ENCODE measurements at places on chromosomes 11 and 22.
A peak's percentile ranks its signal among the peaks of the same experiment; 100 is the strongest.

DNA sequence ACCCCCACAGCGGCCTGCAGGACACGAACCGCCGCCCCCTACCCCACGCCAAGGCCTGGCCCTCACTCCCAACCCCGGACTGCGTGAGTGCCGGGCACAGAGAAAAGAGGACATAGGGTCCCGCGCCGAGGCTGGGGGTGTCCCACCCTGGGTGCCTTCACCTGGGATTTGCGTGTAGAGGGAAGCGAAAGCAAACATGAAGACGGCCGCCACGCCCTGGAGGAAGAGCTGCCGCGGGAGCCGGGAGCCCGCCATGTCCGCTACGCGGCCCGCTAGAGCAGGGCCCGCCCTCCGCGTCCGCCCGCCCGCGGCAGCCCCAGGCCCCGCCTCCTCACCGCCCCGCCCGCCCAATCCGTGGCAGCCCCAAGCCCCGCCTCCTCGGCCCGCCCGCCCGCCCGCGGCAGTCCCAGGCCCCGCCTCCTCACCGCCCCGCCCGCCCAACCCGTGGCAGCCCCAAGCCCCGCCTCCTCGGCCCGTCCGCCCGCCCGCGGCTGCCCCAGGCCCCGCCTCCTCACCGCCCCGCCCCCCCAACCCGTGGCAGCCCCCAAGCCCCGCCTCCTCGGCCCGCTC is at the start of gene LMF2:
TSS of gene LMF2 (minus strand) at position 282 of the 570 bp plus-strand sequence. CDS start at position 255, 27 bp downstream.
- DNase-seq: peak; percentile 57

DNA sequence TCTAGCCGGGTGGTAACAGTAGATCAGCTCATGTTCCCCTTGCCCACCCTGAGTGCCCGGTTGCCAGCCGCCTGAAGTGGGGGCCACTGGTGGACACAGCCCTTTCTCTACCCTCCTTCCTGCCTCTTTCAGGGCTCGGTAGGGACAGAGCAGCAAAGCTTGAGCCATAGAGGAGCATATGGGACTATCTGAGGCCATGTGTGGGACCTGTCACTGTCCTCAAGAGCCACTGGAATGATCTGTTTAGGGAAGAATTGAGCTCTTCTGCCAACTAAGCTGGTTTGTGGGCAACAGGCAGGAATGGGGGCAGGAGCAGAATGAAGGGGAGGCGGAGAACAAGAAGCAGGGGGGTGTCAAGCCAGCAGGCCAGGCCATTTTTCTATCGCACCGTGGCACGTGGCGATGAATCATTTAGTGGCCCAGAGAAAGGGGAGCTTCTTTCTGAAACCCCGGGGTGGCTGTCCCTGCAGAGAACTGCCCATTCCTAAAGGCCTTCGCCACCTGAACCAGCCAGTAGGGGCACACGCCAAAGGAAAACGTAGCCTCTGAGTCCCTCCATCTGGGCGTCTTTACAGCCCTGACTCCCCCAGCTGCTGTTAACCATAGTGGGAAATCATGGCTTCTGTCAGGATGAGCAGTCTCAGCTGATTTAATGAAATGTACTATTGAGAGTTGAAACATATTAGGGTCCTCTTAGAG is 8.8 kb downstream of the ASPHD2 start:
- DNase-seq: no peak

DNA sequence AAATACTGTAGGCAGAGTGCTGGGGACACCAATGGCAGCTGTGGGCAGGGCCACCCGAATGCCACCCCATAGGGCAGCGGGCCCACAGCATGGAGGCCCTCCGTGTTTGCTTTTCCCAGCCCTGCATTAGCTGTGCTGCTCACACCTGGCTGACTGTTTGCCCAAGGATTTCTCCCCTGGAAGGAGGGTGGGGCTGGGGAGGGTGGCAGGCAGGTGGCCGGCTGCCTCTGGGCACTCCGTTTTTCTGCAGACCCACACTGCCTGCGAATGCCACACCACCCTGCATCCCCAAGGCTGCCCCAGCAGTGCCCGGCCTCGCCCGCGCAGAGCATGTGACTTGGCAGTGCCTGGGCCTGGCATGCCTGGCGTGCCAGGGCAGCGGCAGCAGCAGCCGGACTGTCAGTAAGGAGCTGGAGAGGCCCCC is 19.6 kb downstream of the DAGLA start:
- DNase-seq: no peak

DNA sequence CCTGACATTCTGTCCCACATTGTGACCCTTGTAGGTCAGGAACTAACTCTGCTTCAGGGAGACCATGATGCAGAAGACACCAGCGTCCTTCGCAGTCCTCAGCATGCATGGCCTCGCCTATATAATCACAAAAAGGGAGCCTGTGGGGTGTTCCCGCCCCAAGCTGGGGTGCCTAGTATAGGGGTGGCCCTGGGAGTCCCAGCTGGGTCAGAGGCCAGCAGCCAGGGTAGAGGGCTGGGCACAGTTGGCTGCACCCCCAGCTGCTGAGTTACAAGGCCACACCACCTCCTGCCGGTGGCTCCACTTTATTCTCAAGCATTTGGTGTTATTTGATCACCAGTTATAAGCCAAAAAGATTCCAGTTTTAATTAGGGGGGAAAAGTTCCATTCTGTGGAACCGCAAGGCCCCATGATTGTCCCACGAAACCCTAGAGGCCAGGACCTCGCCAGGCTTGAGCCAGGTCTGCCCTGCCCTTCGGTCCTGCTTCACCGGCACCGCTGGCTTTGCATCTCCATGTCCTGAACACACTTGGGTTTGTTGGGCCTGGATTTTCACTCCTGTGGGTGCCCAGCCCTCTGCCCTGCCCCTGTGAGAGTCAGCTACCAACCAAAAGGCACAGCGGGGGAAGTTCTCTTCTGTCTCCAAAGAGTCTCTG is 15.0 kb upstream of the GNB1L start:
- DNase-seq: no peak

Measured in KBM-7 (cell line).